Right ventricle myocardium inferior (tissue), 1 donor: ENCODE measurements at places on chromosomes 12 and 14.

DNA sequence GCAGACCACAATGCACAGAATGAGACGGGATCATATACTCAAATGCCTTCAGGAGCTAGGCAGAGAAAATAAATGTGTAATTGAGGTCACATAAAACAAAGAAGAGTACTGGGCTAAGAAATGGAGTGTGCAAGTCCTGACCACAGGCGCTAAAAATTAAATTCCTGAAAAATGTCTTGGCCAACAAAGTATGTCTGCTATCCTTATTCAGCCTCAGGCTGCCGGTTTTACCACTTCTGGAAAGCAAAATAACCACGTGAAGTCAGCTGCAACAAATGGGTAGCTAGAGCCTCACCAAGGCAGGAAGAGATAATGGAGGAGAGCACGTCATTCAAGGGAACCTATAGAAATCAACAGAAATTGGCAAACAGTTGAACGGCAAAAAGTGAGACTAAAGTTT is 3.1 kb downstream of the PYGL start:
- DNase-seq = no peak

DNA sequence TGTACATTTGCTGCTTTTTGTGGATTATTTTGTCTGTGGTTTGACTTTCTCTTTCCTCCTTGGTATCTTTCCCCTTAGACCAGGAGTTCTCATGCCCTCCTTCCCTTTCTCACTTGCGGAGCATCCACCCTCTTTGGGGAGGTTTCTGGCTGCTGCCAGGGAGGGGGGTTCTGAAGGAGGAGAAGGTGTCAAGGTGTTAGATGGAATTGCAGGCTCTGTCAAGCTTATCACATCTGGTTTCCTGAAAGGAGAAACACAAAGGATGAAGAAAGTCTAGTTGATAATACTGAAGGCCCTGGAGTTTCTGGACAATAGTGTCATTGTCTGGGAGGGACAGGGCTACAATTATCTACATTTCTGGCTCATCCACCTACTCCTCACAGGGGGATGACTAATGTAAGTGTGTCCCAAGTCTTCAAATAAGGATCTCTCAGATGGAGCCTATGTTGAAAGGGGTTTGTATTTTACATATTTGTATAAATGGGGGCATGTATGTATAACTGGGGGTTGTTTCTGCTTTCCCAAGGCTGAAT is 217.3 kb upstream of the CCDC196 start:
- DNase-seq = no peak

DNA sequence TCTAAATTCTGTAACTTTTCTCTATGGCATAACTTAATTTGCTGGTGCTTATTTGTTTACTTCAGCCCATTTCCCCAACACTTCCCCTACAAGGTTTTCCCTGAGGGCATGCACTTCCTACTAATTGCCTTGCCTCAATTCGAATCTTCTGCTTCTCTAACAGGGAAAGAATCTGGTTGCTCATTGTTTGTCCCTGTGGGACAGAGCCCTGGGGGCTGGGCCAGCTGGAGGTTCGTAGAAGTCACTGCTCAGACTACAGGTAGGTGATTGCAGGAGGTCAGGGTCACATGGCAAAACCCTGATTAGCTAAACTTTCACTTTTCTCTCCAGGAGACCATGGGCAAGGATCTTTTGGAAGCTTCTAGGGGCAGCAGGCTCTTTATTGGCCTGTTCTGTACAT is 72.0 kb downstream of the ZFC3H1 start:
- no peak for DNase-seq

DNA sequence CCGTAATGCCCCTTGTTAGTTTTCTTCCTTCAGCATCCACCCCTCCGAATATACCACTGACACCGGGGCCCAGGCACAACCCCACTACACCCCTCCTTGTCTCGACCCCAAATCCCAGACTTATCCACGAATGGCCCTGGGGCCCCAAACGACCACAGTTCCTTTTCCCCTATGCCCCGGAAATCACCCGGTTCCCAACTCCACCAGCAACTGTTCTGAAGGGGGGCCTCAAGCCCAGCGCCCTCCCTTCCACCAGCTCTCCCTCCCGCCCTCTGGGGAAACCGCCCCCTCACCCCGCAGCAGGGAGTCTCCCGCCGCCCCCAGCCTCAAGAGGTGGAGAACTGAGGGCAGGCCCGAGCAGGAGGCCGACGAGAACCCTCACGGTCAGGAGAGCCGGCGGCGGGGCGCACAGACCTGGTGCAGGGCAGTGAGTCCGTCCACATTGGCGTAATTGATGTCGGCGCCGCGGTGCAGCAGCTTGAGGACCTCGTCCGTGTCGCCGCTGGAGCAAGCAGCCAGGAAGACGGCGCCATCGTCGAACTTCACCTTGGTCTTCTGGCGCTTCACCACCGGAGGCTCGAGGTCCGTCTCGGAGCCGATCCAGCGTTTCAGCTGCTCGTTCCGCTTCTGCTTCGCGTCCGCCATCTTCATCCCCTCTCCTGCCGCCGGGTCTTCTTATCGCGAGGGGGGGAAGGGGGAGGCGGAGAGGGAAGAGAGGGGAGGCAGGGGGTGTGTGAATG is 446 bp downstream of the PPP1R12A start:
- DNase-seq = peak; percentile 86
